ENCODE measurements at places on chromosomes 6 and 20.

- no peak for DNase-seq
Observed at GRCh38 chr6:136503303-136504029, 46.8 kb downstream of the MAP7 start.

- no peak for DNase-seq
Observed at GRCh38 chr6:30097902-30098768, 14.8 kb downstream of the TRIM31 start.

DNA sequence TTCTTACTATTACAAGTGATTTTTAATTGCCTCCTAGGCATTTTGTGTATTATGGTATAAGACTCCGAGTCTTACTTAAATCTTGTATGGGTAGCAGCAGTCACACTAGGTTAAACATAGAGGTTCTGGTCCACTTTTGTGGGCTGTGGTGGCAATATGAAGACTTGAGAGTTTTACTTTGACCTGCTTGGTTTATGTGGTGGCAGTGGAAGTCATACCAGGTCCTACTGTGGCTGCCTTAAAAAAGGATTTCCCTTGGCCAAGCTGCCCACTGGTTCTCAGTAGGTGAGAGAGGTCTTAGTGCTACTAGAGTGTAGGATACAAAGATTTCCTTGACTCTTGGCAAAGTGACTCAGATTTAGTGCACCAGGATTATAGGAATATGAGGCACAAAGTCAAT lies 44.2 kb upstream of the NKAIN2 start:
- no peak for DNase-seq

- no peak for DNase-seq
Observed at GRCh38 chr20:61251529-61252393, at the start of gene CDH4. Gene CDH4, plus strand, starts transcription at chr20:61252261.

DNA sequence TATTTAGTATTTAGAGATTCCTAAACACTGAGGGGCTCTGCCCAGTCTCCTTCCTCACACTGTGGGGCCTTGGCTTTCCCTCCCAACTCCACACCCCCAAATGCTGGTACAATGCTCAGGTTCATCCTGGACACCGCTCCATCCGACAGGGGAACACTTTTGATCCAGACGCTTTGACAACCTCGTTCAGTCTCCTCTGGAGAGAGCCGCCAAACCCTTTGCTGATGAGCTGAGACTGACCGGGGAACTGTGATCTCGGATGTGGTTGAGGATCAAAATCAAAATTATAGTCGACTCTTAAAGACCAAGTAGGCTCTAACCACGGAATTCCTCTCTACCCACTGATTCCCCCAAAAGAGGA lies 38.8 kb upstream of the HLA-E start:
- DNase-seq: no peak

DNA sequence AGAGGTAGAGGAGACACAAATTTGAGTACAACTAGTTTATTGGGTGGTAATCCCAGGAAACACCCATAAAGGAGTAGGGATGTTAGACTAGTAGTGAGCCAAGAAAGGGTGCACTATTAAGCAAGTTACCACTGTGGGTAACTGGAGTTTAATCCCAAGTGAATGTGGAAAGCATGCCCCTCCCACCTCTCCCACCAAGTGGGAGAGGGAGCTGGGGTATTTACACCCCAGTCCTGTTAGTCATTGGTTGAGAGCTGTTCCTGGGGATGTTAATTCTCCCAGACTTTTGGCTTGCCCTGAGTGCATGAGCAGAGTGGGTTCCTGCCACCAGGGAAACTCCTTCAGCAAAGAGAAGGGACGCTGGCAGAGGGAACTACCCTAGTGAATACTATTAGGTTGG lies 49.2 kb upstream of the ZFP64 start:
- no peak for DNase-seq

DNA sequence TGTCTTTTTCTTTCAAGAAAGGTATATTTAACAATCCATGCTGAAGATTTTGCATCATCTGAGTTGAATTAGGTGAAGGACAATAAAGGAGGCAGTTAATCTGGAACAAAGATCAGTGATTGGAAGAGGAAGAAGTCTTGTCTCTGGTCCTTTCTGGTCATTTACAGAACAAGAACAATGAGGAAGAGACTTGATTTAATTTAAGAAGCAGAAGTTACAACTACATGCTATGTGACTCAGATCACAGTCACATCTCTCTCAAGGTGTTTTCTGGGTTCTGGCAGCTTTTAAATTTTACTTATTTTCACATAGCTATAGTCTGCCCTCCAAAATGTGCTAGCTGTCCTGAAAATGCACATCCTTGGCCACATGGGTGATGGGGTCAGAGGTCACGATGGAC lies 53.5 kb upstream of the DEK start:
- DNase-seq: no peak

DNA sequence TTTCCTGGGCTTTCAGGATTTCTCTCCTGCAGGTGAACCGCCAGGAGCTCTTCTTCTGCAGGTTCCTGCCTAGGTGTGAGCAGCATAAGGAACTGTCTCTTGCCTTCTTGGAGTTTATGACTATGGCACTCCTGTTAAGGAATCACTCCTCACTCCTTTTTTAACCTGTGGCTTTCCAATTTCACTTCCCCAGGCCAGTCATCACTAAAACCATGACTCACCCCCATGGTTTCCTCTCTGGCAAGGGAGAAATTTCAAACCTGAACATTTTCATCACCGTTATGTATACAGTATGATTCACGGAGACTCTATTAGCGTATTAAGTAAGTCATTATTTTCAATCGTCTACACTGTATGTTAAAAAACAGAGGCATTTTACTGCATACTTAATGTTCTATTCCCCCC lies 78.2 kb upstream of the ARID1B start:
- no peak for DNase-seq

- DNase-seq: no peak
Observed at GRCh38 chr20:54221353-54221752, 13.5 kb downstream of the PFDN4 start.

DNA sequence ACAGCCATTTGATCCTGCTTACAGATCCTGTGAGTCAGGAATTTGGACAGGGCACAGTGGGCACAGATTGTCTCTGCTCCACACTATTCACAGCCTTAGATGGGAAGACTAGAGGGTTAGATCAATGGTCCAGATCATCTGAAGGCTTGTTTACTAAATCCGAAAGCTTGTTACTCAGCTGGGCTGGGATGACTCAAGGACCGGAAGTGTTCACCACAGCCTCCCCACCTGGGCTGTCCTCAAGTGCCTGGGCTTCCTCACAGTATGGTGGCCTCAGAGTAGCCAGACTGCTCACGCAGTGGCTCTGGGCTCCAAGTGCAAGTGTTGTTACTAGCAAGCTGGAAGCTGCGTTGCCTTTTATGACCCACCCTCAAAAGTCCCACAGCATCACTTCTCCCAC lies 75.4 kb upstream of the INSM1 start:
- no peak for DNase-seq

DNA sequence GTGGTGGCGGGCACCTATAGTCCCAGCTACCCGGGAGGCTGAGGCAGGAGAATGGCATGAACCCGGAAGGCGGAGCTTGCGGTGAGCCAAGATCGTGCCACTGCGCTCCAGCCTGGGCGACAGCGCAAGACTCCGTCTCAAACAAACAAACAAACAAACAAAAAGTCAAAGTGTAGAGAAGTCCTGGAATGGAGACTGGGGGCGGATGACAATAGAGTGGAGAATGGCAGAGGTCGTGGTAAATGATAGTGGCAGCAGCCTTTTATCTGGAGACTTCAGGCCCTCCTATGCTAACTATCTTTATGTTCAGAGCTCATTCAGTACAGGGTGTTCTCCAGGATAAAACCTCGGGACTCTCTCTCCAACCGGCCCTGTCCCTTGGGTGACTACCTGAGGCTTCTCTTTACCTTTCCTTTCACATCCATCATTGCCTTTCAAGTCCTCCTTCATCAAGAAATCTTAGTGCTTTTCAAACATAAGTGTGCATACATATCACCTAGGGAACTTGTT lies 1.4 kb upstream of the FKBPL start:
- no peak for DNase-seq

- no peak for DNase-seq
Observed at GRCh38 chr6:4510906-4511640, 265.1 kb upstream of the CDYL start.

GRCh38 chr6:43800746-43801494 lies 30.9 kb downstream of the VEGFA start:
- DNase-seq: no peak

DNA sequence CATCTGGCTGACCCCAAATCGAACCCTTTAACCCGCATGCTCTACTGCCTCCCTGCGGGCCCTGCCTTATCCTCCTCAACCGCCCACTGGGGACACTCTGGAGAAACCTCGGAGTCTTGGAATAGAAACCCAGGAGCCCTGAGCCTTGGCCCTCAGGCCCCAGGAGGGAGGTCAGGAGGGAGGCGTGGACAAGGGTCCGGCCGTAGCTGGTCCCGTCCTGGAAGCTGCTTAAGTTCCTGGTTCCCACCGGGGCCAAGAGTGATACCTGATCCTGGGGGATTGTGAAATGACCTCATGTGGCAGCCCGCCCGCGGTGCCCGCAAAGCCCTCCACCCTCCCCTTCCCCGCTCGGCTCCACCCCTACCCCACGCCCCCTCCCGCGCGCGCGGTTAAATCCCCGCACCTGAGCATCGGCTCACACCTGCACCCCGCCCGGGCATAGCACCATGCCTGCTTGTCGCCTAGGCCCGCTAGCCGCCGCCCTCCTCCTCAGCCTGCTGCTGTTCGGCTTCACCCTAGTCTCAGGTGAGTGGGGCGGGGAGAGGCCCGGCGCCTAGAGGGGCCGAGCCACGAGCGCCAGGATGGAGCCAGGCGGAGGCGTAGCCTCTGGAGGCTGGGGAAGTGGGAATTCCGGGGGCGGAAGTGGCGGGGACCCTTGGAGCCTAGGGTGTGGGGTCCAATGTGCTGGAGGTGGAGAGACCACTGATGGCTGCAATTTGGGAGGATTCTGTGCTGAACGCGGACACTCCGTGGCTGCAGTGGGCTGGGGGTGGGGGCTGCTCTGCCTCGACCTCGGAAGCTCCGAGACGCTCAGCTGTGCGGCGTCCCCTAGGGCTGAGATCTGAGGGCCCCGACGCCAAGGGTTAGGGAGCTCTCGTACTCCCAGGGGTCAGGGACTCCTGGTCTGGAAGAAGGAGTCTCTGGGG lies at the start of gene WFDC2:
TSS of gene WFDC2 (plus strand) at position 418 of the 926 bp plus-strand sequence. CDS start at position 447, 29 bp downstream.
- no peak for DNase-seq

DNA sequence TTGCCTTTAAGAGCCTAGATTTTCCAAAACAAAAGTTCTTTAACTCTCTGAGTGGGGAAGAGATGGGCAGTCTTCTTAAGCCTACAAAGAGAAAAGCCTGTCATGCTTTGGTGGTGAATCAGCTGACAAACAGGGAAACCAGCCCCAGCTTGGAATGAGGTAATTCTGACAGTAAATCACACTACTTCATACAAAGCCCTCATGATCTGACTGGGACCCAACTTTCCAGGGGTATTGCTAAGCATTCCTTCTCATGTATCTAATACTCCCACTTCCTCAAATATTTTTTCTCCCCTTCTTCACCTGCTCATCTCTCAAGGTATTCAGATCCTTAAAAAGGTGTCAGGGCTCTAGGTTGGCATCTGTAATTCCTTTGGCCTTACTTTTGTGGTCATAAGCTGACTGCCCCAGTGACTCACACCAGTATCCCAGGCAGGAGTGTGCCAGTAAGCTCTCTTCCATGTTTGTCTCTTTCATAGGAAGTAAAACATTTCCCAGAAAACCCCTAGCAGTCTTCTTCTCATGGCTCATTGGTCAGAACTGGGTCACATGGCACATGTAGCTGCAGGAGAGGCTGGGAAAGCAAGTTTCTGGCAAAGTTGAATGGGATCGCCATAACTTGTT lies 15.0 kb upstream of the TBC1D22B start:
- DNase-seq: no peak

DNA sequence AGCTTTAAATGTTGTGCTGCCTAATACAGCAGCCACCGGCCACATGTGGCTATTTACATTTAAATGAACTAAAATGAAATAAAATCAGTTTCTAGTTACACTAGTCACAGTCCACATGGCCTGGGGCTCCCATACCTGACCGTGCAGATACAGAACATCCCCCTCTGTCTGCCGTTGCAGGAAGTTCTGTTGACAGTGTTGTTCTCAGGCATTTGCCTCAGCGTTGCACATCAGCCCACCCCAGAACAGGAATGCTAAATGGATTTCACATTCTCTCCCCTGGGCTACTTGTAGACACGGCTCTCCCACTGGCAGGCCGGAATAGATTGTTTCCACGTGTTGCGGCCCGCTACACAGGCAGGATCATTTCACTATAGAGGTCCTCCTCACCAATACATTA lies 26.3 kb downstream of the JAG1 start:
- DNase-seq: no peak

- DNase-seq: no peak
Observed at GRCh38 chr6:122012578-122012977, 386.9 kb upstream of the HSF2 start.

- no peak for DNase-seq
Observed at GRCh38 chr6:105077596-105078385, 102.0 kb downstream of the POPDC3 start.

- no peak for DNase-seq
Observed at GRCh38 chr20:35912881-35913280, 41.4 kb downstream of the SCAND1 start.

DNA sequence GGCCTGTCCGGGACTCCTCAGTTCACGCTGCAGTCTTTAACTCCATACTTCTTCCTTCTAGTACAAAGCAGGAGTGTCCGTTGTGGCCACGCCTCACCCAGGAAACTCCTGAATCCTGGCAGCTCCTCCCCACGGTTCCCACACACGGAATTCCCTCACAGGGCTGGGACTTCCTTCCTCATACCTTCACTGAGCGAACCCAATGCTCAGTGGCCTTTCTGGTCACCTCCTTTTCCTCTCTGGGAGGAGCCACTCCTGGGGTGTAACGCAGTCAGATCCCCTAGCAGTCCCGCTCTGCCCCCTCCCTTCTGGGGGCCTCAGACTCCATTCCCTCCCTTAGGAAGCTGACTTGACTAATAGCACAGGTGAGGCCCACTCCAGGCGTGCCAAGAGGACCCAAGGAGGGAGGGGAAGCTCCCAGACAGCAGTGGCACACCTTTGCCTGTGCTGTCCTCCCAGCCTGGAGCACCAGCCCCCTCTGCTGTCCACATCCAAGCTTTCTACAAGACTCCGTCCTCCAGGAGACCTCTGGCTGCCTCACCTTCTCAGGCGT lies at the start of gene SLC52A3:
TSS of gene SLC52A3 (minus strand) at position 75 of the 553 bp plus-strand sequence. CDS start 2,726 bp downstream, outside the sequence.
- DNase-seq: no peak

- no peak for DNase-seq
Observed at GRCh38 chr6:91013511-91013910, 426.6 kb upstream of the MAP3K7 start.

DNA sequence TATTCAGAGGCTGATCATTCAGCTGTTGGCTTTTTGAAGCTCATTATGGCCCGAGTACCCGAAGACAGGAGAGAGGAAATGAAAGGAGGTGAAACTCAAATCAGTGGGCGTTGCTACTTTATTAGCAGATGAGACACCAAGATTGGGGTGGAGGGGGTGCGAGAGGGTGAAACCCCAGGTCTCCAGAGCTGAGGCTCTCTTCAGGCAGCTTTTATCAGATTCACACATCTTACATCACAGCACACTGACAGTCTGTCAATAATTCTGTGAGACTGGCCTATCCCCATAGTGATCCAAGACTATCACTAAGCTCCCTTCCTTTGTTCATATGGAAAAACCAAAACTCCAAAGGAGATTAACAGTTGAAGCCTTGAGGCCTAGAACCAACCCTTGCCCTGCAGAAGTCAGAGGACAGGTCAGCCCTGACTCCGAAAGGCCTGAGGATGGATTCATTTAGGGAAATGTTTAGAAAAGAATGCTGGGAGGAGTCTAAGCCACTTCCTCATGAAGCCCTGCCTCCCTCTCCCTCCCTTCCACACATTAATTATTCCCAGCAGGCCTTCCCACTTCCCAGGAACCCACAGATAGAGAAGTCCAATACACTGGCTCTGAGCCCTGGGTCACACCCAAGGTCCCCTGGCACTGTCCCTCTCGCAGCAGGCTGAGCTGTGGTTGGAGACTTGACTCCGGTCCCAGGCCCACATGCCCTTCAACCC lies 23.2 kb downstream of the TRERF1 start:
- peak; percentile 20 for DNase-seq

All from activated T-helper 1 cell treated with anti-CD3 and anti-CD28 coated beads, Interleukin-2, amount 50 U/mL, for 16 hours (primary cell).